ENCODE measurements at places on chromosomes 2 and 18.

DNA sequence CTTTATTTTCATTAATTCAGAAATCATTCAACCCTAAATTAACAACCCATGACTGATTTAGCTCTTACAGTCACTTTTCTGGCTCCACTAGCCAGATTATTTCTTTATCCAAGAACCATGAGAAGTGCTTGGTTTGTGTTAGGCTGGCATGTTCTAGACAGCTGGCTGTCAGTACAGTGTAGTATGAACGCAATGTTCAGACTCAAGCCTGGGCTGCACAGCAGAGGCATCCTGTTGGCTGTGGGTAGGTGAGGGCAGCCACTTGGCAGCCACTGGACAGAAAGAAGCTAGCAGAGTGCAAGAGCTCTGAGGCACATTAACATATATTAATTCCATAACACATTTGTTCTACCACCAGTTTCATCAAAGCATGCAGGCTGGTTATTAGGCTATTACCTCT is 522.9 kb upstream of the FSHR start:
- DNase-seq, result no peak

GRCh38 chr18:3529601-3530000 is 79.6 kb downstream of the TGIF1 start:
- DNase-seq, result no peak

- DNase-seq, result no peak
These were observed 12.9 kb upstream of the RPL37A start for GRCh38 chr2:216485745-216486144.

DNA sequence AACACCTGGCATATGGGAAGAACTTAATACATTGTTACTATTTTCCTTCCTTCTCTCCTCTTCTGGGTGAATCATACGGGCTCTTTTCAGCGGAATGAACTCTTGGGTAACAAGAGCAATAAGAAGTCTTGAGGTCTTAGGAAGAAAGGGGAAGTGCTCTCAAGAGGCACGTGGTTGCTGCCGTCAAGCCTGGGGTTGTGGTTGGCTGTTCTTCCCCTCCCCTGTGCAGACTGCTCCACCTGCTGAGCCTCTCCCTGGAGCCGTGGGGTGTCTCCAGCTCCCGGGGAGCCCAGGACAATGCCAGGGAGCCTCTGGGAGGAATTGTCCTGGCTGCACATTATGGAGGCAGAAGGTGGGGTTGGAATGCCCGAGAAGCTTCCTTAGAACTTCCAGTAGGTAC is 19.4 kb downstream of the TOGARAM2 start:
- DNase-seq, result no peak

GRCh38 chr2:238269741-238270140 is 18.7 kb downstream of the PER2 start:
- DNase-seq, result no peak

All from activated T-helper 1 cell treated with anti-CD3 and anti-CD28 coated beads, Interleukin-2, amount 50 U/mL, for 16 hours (primary cell).